T-cell (primary cell): ENCODE measurements at places on chromosomes 7 and 10. TPM values are rescaled to one million over a fixed set of nuclear protein-coding genes. Genes with fewer than 3 reads are reported as not detected.

- H3K36me3 ChIP-seq: no peaks in the 10 kb centered on the region
- H3K27ac ChIP-seq: no peak overlapping the region
- no peak overlapping the region for H3K4me3 ChIP-seq
- peaks cover 15% of the 10 kb centered on the region for H3K4me1 ChIP-seq
These were observed 33.8 kb downstream of the VOPP1 start for GRCh38 chr7:55538538-55538937.

- H3K4me3 ChIP-seq: no peak overlapping the region
- H3K27me3 ChIP-seq: no peaks in the 10 kb centered on the region
- H3K4me1 ChIP-seq: no peaks in the 10 kb centered on the region
- DNase-seq: no peak
- H3K36me3 ChIP-seq: peaks cover 27% of the 10 kb centered on the region
These were observed 11.4 kb downstream of the NDST2 start for GRCh38 chr10:73799899-73800559.

GRCh38 chr10:102775935-102776669, 32.4 kb downstream of the WBP1L start:
- no peak overlapping the region for H3K27ac ChIP-seq
- peak; percentile 19 for DNase-seq
- H3K4me3 ChIP-seq: peak overlapping the region; percentile 5
- peaks cover 12% of the 10 kb centered on the region for H3K4me1 ChIP-seq

GRCh38 chr7:123769371-123769770, 20.6 kb upstream of the WASL start:
- H3K4me1 ChIP-seq: no peaks in the 10 kb centered on the region
- H3K36me3 ChIP-seq: no peaks in the 10 kb centered on the region
- no peak overlapping the region for H3K27ac ChIP-seq
- H3K27me3 ChIP-seq: no peaks in the 10 kb centered on the region

DNA sequence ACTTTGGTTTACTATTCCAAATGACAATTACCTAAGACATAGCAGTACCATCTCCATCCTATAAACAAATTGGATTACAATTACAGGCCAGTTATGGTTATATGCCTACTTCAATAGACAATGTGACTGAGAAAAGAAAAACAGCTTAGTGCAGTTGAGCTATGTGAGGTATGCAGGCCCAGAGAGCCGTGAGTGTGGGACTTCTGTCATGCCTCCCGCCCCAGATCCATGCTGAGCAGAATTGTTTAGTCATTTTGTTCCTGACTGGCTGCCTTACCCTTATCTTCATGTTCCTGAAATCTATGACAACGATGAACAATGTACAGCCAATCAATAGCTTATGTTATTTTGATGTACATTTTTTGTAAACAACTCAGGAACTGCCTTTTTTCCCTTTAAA, 21.7 kb downstream of the LARP4B start:
- no peak overlapping the region for H3K4me3 ChIP-seq
- no peak for DNase-seq
- H3K4me1 ChIP-seq: peaks cover 3% of the 10 kb centered on the region

The ITGB8 gene
- 0.16 TPM for total RNA-seq

The WDR86 gene
- 26.0 TPM for total RNA-seq
